ENCODE measurements at places on chromosomes 2 and 18. TPM values are rescaled to one million over a fixed set of nuclear protein-coding genes. Genes with fewer than 3 reads are reported as not detected.

Gene THOC1
- total RNA-seq: 193 TPM

Gene CAPN14
- total RNA-seq: 4.1 TPM

Gene AP1S3
- total RNA-seq: 8.5 TPM

Gene BOLL
- total RNA-seq: not detected

Gene RFTN2
- total RNA-seq: 26.0 TPM

Gene ALK
- 2.5 TPM for total RNA-seq

Gene CDH2
- 208 TPM for total RNA-seq

Gene BBS5
- total RNA-seq: 21.9 TPM

Gene LOXL3
- total RNA-seq: 19.4 TPM

Gene WDR75
- 87.6 TPM for total RNA-seq

Gene CKAP2L
- 4.7 TPM for total RNA-seq

Gene DNER
- 93.3 TPM for total RNA-seq

Gene CCDC148
- total RNA-seq: 15.7 TPM

Gene FER1L5
- 1.6 TPM for total RNA-seq

Gene RNF144A
- total RNA-seq: 62.0 TPM

Gene MALL
- total RNA-seq: 1.3 TPM

Gene C2orf80
- 21.0 TPM for total RNA-seq

Gene MYO5B
- 39.4 TPM for total RNA-seq

Gene RAB1A
- 85.8 TPM for total RNA-seq

Gene CDKL4
- total RNA-seq: 6.3 TPM

Gene CCBE1
- 57.6 TPM for total RNA-seq

Gene ZNF519
- 102 TPM for total RNA-seq

Gene CCDC85A
- total RNA-seq: 34.4 TPM

Gene KYNU
- total RNA-seq: under 0.01 TPM

Gene AKAIN1
- total RNA-seq: 3.8 TPM

Gene CPS1
- 3.1 TPM for total RNA-seq

Gene HOXD12
- not detected for total RNA-seq

Gene IL1R2
- total RNA-seq: not detected

Gene RESP18
- not detected for total RNA-seq

Gene APCDD1
- total RNA-seq: 18.8 TPM

Gene KCNIP3
- 15.3 TPM for total RNA-seq

Gene DLX1
- 31.6 TPM for total RNA-seq

Gene NEDD4L
- total RNA-seq: 434 TPM

Gene REL
- total RNA-seq: 10.6 TPM

Gene ANTXR1
- 31.9 TPM for total RNA-seq

Gene GKN2
- not detected for total RNA-seq

Data from parietal lobe (tissue), 2 donors.